ENCODE measurements at places on chromosomes 6 and 20. TPM values are rescaled to one million over a fixed set of nuclear protein-coding genes. Genes with fewer than 3 reads are reported as not detected.
A peak's percentile ranks its signal among the peaks of the same experiment; 100 is the strongest.

- DNase-seq: peak; percentile 51
Observed at GRCh38 chr6:90249034-90249433, 47.6 kb downstream of the BACH2 start.

GRCh38 chr6:35948725-35949124 lies 27.8 kb upstream of the SRPK1 start:
- DNase-seq: no peak

DNA sequence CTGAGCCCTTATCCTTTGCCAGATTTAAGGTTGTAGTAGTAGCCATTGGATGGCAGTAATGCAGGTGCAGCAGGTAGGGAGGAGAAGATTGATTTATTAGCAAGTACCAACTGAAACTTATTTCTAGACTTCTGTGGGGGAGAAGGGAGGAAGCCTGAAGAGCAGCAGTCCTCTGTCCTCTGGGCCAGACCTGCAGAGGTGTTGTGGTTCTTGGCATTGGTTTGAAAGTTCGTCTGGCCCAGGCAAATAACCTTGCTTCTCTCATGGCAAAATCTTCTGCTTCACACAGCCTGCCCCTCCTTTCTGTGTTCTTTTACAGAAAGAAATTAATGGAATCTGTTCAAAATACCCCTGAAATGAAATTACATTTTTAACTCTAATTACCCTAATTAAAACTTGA lies 24.5 kb downstream of the RALY start:
- no peak for DNase-seq

Gene ZC2HC1B
- total RNA-seq: not detected

GRCh38 chr6:4021854-4022695 lies 56.9 kb downstream of the FAM217A start:
- DNase-seq: no peak

DNA sequence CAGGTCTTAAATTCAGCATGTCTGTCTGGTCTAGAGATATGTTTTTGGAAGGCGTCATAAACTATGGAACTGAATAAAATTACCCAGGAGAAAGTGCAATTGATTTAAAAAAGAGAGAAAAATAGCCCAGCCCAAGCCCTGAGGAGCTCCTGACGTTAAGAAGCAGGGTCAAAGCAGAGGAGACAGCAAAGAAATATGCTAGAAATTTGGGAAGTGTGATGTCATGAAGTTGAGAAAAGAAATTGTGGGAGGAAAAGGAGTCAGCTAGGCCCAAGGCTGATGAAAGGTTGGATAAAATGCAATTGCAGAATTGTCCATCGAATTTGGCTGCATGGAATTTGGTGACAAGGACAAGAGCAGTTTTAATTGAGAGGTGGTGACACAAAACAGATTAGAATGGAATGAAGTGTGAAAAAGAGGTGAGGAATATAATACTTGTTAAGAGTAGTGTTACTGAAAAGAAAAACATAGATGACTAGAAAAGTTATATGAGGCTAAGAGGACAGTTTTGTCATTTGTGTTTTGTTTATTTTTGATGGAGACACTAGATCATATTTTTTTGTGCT lies 381.6 kb downstream of the LAMA2 start:
- no peak for DNase-seq

GRCh38 chr6:106252687-106253086 lies 72.9 kb downstream of the ATG5 start:
- no peak for DNase-seq

DNA sequence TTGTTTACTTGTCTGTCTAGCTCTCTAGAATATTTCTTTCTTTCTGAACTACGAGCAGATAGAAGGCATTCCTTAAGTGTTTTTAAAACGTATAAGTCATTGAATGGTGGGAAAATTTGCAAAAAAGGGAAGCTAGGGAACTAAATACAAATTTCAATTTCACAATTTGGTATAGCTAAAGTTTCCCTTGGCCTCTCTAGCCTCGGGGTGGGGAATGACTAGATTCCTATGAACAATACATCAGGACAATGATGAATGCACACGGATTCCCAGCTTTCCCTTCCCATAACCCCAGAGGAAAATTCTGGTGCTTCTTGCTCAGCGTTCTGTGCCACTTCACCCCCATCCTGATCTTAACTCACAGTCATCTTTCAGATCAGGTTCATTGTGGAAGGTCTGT lies 113.3 kb upstream of the ASF1A start:
- no peak for DNase-seq

Gene CD24
- not detected for total RNA-seq

All from activated CD8-positive, alpha-beta memory T cell treated with anti-CD3 and anti-CD28 coated beads, Interleukin-2, amount 10 ng/mL, durations not matched to agents 7 days and 5 days (primary cell).